Nephron progenitor cell (in vitro differentiated cells): ENCODE measurements at places on chromosomes 7 and 10.

DNA sequence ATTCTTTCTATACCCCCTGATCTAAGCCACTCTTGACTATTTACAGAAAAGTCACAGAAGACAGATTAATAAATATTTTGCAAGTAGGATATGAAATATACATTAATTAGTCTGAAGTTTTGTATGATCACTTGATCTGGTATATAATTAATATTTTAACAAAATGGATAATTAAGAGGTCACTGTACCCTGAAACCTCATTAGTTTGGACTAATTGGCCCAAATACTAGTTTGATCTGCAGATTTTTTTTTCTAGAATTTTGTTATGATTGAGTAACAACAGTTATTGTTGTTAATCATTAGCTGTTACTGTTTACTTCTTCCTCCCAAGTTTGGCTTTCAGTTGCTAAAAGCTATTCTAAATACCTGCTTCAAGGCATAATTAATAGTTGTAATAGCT lies 2.7 kb downstream of the NHLRC2 start:
- no peak for DNase-seq

- no peak for DNase-seq
These were observed 261.3 kb downstream of the CCSER2 start for GRCh38 chr10:84589526-84590205.

- DNase-seq: no peak
These were observed 20.6 kb downstream of the SLC18A2 start for GRCh38 chr10:117261501-117261900.

DNA sequence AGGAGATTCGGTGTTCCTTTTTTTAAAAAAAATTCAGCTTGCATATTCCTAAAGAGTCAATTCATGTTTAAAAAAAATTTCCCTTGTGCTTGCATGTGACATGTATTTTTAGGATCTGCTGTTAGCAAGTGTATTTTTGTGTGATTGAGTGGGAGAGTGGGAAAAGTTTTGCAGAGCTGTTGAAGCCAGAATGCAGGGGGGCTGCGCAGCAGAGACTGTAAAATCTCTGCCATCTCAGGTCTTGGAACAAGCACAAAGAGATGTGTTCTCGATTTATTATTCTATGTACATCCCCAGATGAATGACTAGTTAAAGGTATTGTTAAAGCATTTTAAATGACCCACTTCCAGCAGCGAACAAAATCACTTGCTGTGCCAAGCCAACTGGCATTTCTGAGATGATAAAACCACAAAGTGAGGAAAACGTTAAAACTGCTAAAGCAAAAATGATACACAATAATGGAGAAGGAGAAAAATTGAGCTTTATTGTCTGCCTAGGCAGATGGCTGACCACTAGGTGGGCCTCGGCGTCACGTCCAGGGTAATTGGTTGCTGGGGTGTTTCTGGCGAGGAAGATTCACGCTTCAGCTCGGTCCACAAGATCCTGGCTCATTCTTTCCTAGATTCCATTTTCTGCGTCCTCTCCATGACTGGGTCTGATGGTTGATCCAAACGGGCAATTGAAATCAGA lies 67.0 kb upstream of the ATRNL1 start:
- peak; percentile 8 for DNase-seq

DNA sequence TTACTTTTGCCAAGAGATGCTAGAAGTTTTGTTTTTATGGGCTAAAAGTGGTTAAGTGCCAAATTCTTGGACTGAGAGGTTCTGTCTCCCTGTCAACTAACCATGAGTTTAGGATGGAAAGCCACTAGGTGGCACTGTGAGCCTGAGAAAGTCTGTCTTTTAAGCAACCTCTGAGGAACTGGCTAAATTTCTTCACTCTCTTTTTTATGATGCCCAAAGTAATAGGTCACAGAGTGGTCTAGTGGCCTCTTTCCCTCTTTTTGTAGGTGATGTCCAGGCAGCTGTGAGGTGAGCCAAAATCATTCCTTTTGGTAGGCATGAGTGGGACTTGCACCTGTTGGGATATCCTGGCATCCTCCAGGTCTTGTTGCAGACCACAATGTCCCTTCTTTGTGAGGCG lies 56.8 kb downstream of the SND1 start:
- DNase-seq: peak; percentile 80

DNA sequence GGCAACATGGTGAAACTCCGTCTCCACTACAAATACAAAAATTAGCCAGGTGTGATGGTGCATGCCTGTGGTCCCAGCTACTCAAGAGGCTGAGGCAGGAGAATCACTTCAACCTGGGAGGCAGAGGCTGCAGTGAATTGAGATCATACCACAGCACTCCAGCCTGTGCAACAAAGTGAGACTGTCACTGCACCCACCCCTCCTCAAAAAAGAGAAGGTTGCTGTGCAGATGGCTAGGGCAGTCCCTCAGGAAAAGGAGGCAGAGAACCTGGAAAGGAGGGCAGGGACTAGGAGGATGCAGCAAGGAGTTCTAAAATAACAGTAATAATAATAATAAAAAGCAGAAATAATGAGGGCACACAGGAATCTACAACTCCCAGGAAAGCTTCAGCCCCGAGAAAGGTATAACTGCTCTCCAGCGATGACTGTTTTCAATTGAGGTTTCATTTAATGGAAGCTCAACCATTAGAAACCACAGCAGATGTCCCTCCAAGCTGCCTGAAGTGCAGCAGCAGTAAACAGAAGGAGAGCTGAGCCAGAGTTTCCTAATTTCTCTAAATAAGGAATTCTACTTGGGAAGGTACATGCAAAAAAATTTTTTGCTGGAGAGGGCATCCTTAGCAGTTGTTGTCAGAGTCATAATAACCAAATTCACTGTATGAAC lies 326.5 kb downstream of the GATA3 start:
- DNase-seq: no peak

GRCh38 chr10:121591186-121591585 lies 7.1 kb downstream of the FGFR2 start:
- no peak for DNase-seq

- DNase-seq: no peak
These were observed 69.8 kb upstream of the AGR3 start for GRCh38 chr7:16951483-16952080.

DNA sequence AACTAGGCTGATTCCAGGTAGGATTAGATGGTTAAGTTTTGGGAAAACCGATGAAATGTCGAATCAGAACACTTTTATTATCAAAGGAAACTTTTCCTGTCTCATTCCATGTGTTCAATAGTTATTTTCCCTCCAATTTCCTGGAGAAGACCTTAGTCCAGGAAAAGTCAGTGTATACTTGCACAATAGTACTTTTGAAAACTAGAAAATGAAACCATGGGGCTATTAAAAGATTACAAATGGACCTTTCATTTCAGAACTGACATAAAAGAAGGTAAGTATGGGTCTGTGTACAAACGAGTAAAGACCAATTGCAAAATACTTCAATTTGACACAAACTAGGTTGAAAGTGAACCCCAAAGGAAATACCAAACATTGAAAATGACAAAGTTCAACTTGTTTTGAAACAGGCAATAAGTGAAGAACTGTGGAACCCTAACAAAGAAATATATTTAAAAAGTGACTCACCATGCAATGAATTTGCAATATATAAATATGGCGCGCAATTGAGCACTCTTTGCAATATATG lies 2.1 kb downstream of the AVPI1 start:
- no peak for DNase-seq

DNA sequence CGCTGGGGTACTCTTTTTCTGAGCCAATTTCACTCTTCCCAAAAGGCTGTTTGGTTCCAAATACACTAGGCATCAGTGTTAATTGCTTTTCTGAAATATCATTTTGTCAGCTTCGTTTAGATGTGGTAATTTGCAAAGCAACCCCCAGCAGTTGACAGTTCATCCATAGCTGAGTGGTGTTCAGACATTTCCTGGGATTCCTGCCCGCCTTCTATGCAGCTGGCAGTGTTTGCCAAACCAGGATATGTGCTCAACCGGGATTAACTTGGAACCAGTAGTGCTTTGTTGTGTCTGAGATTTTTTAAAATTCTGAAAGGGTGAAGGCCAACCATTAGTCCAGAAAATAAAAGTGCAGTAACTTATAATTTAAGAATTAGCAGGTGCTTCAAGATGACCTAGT lies 25.2 kb upstream of the MKLN1 start:
- no peak for DNase-seq

DNA sequence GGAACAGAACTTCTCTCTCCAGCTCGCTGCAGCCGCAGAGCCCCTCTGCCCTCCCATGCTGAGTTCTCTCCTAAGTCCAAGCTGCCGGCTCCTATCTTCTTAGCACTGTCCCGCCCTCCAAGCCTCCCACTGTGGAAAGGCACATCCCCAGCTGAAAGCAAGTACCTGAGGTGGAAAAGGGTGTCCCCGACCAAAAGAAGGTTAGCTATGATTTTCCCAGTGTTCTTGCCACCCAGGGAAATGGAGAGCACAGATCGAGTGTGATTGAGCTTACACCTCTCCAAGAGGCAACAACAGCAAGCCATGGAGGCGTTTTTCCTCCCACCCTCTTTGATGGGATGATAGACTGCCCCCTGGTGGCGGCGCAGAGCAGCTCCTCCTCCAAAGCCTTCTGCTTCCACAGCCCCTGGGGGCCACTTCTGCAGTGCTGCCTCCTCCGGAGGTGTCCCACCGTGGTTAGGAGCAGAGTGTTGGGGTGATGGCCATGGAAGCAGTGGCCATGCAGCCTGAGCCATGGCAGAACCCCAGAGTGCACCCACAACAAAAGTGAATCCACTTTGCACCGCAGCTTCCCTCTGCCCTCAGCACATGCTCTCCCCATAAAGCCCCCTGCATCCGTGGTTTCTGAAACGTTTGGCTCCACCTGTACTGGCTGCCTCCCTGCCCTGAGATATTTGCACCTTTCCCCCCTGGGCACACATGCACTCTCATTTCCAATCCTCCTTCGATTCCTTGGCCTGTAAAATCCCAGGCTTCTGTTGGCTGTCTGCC lies 143.1 kb upstream of the STK17A start:
- peak; percentile 67 for DNase-seq

DNA sequence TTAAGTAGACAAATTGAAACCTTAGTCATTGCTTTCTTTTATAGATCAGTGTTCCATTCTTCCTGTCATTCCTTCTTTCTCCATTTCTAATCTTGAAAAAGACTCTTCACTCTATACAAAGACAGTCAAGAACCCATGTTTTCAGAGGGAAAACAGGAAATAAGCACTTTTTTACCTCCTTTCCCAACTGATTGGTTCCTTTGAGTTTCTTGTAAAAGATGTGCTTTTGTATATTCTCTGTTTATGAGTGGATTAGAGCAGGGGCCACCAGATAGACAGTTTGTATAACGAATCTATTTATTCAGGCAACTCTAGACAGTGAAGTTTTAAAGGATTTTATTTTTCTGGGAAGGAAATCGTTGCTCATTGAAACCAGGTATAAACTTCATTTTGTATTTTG lies 49.8 kb downstream of the SHOC2 start:
- DNase-seq: no peak

GRCh38 chr10:132539894-132540293 lies 2.3 kb downstream of the INPP5A start:
- no peak for DNase-seq

DNA sequence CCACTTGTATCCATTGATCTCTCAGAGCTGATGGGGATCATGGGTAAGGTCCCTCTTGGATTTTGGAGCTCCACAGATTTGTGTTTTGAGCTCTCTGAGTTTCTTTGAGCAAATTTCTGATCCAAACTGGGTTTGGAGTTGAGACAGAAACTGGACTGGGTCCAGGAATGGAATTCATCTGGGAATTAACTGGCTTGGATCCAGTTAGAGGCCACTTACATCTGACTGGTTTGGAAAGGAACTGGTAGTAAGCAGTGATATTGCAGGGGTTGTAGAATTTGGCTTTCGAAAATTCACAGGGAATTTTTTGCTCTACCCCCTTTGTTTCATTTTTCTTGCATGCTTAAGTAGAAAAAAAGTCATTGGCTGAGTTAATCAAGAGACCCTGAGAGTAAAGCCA lies 245.6 kb downstream of the SEMA3D start:
- no peak for DNase-seq

DNA sequence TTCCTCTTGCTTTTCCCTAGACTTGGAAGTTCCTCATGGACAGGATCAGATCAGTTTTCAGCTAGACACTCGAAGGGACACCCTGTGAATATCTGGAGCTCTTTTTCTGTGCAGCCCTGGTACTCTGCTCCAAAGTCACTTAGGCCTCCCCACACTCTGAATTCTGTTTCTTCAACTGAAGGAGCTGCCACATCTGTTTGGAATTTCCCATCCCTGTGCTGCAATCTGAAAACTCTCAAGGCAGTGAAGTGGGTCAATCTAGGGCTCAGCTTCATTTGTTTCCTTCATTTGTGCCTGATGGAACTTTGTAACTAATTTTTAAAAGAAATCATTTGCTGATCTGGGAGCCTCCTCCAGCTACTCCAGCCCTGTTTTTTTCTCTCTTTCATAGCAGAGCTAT lies 9.6 kb downstream of the EPC1 start:
- DNase-seq: no peak

DNA sequence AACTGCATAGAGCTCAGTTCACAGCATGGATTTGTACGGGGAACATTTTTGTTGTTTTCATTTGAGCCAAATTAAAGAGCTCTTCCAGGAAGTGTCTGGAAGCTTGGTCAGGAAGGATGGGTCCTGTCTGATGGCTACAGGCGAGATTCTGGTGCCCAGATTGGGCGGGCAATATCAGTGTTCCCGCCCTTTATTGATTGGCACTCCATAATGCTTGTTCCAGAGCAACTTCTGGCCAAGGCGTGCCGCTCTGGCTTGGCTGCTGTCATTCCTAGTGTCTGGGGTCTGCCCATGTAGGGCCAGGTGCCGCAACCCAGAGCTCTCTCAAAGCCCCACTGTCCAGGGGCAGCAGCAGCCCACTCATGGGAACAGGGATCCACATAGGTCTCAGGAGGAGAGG lies 45.9 kb downstream of the RAMP3 start:
- no peak for DNase-seq

GRCh38 chr10:6050801-6051445 lies 11.2 kb downstream of the IL2RA start:
- no peak for DNase-seq

- no peak for DNase-seq
These were observed 76.8 kb downstream of the HGF start for GRCh38 chr7:81693080-81693479.

- DNase-seq: no peak
These were observed 259.4 kb downstream of the STK31 start for GRCh38 chr7:23969443-23969842.

GRCh38 chr10:34280599-34281374 lies 534.3 kb downstream of the PARD3 start:
- no peak for DNase-seq

GRCh38 chr7:155922067-155922816 lies 110.0 kb upstream of the SHH start:
- DNase-seq: no peak

DNA sequence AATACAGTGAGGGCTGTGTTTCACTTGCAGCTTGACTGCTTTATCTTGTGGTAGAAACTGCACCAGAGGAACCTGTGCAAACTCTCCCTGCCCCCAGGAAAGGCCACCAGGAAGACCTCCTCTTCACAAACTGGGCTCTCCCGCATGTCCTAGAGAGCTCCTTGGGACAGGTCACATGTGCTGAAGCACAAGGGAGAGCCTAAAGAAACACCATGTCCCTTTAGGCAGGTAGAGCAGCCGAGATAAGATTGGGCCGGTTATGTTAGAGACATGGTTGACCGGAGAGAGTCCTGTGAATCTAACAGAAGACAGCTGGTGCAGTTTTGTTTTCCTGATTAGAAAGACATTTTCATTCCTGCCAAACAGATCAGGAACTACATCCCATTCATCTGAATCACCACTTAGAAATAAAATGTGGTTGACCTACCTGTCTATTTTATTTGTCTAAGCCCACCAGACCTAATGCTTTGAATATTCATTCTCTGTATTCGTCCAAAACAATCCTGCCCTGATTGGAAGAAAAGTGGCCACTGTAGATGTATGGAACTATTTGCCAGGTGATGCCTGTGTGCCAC lies 224.1 kb downstream of the GLI3 start:
- no peak for DNase-seq

GRCh38 chr7:130277763-130278643 lies 11.3 kb downstream of the CPA2 start:
- DNase-seq: peak; percentile 55

- DNase-seq: peak; percentile 6
These were observed 200.5 kb upstream of the HPS1 start for GRCh38 chr10:98646998-98647917.
